ENCODE measurements at places on chromosomes 5 and 9. TPM values are rescaled to one million over a fixed set of nuclear protein-coding genes. Genes with fewer than 3 reads are reported as not detected.

NTNG2 gene
- total RNA-seq, result 1.8 TPM

FUBP3 gene
- 50.9 TPM for total RNA-seq

GRCh38 chr5:16061163-16061562 is 118.4 kb downstream of the MARCHF11 start:
- no peak overlapping the region for H3K4me3 ChIP-seq
- DNase-seq, result no peak
- no peak overlapping the region for H3K27ac ChIP-seq
- no peaks in the 10 kb centered on the region for H3K36me3 ChIP-seq
- no peaks in the 10 kb centered on the region for H3K4me1 ChIP-seq
- H3K27me3 ChIP-seq, result no peaks in the 10 kb centered on the region

DNA sequence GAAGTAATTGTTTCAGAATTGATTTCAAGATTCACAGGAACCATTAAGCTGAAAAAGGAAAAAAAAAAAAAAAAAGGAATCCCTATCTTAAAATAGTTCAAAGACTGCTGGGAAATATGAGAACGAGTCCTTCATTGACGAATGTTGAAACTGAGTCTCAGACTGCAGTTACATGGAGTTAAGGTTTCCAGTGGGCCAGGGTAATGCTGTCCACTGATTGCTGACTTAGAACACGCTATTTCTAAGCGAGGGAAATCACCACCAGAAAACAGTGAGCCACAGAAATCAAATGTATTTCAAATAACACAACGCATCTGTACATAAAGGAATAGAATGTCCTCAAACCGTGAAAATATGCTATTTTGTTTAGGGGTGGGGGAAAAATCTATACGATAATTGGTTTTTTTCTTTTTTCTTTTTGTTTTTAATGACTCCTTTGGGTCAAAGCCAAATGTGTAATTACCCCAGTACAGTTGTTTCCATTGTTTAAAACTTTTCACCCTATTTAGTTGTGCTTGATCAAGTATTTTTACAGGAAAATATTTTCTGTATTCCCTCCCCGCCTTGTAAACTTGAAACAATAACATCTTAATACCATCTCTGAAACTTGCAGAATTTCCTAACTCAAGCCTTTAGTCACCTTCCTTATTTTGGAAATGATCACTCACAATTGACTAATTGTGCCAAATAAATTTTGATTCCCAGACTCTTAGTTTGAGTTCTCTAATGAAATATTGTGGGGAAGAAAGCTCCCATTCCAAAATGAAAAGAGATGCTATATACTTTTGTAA is 208.3 kb downstream of the MCTP1 start:
- no peaks in the 10 kb centered on the region for H3K36me3 ChIP-seq
- H3K4me3 ChIP-seq, result no peak overlapping the region
- no peak for DNase-seq

- H3K27me3 ChIP-seq, result no peaks in the 10 kb centered on the region
- H3K27ac ChIP-seq, result no peak overlapping the region
- no peaks in the 10 kb centered on the region for H3K36me3 ChIP-seq
- no peak overlapping the region for H3K4me3 ChIP-seq
These were observed 5.7 kb downstream of the MAPKAP1 start for GRCh38 chr9:125701351-125701750.

- no peaks in the 10 kb centered on the region for H3K36me3 ChIP-seq
- no peak for DNase-seq
- H3K27me3 ChIP-seq, result no peaks in the 10 kb centered on the region
- H3K4me1 ChIP-seq, result no peaks in the 10 kb centered on the region
These were observed 403.3 kb upstream of the PTPRD start for GRCh38 chr9:11016081-11016480.

- no peaks in the 10 kb centered on the region for H3K36me3 ChIP-seq
- H3K27ac ChIP-seq, result no peak overlapping the region
- no peak overlapping the region for H3K4me3 ChIP-seq
These were observed 69.8 kb downstream of the HABP4 start for GRCh38 chr9:96519787-96520186.
